ENCODE measurements at places on chromosomes 16 and 17. TPM values are rescaled to one million over a fixed set of nuclear protein-coding genes. Genes with fewer than 3 reads are reported as not detected.

TERB1 gene
- total RNA-seq, result not detected

PPP1R27 gene
- not detected for total RNA-seq

LPO gene
- total RNA-seq, result not detected

LRRC36 gene
- total RNA-seq, result not detected

FBXW10 gene
- total RNA-seq, result not detected

TBC1D3G gene
- total RNA-seq, result not detected
